Activated naive CD4-positive, alpha-beta T cell (primary cell): ENCODE measurements at places on chromosomes 3 and 15.

DNA sequence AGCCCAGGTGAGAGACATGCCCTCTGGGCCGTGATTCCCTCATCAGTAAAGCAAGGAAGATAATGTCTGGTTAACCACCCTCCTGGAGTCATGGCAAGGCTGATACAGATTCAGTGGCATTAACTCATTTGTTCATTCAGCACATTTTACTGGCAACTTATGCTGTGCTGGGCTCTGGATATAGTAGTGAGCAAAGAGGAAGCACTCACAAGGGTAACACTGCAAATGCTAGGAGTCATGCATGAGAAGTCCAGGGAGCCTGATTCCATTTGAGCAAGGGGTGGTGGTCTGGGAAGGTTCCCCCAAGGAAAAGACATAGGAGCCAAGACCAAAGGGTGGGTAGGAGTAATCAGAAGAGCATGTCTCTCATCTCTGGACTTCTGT lies 50.2 kb downstream of the SMAD3 start:
- DNase-seq: no peak

DNA sequence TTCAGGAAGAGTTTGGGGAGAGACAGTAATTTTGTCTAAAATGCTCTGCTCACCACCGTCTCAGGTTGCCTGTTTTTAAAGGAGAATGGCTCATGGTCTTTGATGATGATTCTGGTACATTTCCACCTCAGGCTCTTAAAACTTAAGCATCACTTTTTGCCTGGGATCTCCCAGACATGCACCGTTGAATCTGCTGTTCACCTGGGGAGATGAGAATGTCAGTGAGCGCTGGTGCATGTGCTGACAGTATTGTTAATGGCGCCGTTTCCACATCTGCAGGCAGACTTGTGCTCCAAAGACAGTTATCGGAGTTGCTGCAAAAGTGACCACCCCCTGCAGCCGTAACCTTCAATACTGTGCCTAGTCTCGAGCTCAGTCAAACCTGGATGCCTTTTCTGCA lies 219.0 kb upstream of the TPM1 start:
- no peak for DNase-seq

GRCh38 chr3:111794711-111795110 lies 64.4 kb upstream of the PHLDB2 start:
- no peak for DNase-seq

DNA sequence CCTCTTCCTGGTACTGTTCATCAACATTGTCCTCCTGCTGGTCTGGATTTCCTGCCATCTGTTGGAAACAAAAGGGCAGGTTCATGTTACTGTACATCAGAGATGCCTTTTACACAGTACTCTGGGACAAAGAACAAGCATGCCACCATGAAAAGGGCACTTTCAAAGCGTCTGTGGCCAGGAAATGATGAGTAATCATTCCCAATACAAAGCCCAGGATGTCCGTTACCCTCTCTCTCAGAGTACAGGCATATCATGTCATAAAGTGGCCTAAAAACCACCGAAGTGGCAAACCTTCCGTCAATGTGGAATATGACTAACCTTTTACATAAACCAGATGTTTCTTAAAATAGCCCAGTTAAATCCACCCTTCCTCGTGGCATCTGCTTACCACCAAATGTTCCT lies 71.2 kb downstream of the GOLIM4 start:
- no peak for DNase-seq

GRCh38 chr3:138443091-138443490 lies 8.7 kb downstream of the ESYT3 start:
- no peak for DNase-seq

DNA sequence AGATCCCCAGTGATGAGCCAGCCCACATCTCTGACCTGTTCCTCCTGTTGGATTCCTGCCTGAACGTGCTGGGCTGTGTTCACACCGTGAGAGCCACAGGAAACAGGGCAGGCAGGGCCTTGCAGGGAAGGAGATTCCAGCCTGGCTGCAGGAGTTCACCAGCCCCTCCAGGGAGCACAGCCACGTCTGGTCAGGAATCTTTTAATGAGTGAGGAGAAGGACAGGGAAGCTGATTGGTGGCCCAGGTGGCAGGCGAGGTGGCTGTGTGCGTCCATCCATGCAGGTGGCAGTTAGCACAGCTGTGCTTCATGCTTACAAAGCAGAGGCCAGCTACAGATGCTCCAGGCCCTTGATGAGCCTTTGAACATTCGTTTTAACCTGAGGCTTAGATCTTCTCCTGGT lies 10.5 kb downstream of the LRRK1 start:
- DNase-seq: no peak

DNA sequence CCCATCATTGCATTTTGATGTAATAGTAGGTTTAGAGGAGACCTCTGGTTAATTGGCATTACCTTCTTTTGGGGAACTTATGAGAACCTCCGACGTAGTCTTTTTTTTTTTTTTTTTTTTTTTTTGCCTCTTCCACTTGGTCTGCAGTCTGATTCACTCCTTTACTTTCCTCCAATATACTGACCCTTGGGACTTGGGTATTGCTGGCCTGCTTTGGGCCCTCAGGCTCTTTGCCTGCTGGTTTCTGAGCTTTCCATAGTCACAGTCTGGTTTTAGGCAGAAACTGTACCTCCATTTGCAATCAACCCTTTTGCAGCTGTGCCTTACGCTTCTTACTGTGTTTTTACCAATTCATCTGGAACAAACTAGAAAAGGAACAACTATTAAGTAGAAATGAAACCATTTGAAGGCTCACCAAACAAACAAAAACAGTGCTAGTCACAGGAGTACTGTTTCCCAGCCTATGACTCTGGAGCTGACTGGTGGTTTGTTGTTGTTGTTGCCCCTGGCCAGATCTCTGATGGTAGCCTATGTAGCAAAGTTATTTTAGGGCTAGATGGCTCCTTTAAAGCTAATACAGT lies 272.8 kb downstream of the BBX start:
- DNase-seq: no peak

- DNase-seq: no peak
These were observed 108.9 kb upstream of the KLF13 start for GRCh38 chr15:31217566-31218270.

DNA sequence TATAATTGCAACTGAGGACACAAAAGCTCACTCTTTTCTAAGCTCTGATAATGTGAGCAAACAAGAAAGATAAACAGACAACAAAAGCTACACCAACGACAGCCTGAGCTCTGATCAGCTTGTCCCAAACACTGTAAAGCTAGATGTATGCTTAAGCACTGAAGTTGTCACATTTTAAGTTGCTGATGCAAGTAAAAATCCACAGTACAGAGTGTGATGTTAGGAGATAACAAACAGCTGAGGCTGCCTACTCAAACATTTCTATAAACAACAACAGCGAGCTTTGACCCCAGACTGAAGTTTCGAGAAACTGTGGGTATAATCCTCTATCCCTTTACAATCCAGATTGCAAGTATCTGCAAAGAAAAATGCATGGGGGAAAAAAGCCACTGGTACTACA lies 10.7 kb downstream of the MTHFS start:
- DNase-seq: no peak

DNA sequence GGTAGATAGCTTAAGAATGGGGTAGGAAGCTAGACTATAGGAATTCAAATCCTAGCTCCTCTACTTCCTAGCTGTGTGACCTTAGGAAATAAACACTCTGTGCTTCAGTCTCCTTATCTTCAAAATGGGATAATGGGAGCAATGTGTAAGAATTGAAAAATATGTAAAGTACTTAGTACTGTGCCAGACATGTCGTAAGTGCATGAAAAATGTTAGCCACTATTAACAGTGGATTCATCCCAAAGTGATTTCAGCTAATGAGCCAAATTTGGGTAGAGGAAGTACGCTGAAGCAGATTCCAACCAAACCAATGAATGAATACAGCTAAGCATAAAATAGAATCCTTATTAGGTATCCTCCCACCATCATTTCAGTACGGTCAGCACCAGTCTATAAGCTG lies 192.1 kb downstream of the RORA start:
- no peak for DNase-seq

GRCh38 chr3:29236146-29236840 lies 44.6 kb upstream of the RBMS3 start:
- DNase-seq: no peak

- no peak for DNase-seq
These were observed 521.4 kb downstream of the ZNF385D start for GRCh38 chr3:21229426-21230135.

- no peak for DNase-seq
These were observed 482.2 kb upstream of the CFAP20DC start for GRCh38 chr3:59531994-59532393.

GRCh38 chr15:29401644-29402043 lies 132.0 kb upstream of the NSMCE3 start:
- DNase-seq: no peak

DNA sequence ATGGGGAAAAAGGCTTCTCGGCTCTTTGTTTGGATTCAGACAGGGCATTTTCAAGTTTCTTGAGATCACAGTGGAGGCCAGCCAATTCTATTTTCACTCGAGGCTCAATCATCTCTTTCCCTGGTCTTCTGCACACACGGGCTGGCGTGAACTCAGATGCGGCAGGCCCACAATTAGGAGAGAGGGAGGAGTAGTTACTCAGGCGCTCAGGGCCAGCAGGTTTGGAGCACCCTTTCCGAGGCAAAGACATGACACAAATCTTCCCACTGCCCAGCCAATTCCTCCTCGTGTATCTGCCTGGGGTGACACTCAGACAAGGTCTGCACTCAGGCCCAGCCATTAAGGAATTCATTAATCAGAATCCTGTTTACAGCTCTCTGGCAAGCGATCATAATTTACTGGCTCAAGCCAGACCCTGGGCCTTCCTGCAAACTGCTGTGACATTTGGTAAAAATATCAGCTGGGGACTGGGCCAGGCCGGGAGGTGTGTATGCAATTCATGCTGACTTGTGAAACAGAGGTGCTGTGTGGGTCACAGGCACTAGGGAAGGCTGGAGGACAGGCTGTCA lies 68.1 kb upstream of the TLE3 start:
- DNase-seq: no peak

DNA sequence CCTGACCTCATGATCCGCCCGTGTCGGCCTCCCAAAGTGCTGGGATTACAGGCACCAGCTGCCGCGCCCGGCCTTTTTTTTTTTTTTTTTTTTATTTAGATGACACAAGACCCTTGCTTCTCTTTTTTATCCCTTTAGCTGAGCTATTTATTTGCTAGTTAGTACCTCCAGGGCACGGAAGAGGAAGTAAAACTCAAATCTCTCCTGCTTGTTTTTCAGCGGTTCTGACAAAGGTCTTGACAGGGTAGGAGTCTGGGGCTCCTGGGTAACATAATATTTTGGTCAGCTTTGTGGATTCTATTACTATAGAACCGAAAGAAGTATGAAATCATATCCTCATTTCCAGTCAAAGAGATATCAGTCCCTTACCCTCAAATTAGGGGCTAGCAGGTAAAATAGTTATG lies 44.0 kb upstream of the ETV5 start:
- no peak for DNase-seq

- DNase-seq: no peak
These were observed 74.9 kb upstream of the CHRNB4 start for GRCh38 chr15:78715930-78716329.

DNA sequence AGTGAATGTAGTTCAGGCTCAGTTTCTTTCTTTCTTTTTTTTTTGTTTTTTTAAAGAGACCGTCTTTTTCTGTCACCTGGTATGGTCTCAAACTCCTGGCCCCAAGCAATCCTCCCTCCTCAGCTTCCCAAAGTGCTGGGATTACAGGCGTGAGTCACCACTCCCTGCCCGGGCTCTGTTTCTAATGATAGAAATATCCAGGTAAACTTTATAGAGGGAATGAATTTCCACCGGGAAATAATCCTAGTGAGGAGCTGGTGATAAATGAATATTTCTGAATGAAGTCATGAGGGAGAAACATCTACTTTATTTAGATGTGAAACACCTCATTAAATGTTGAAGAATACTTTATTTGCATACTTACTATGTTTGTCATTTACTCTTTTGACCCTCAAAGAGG lies 7.2 kb downstream of the RNF13 start:
- no peak for DNase-seq

- no peak for DNase-seq
These were observed 6.5 kb downstream of the CHD2 start for GRCh38 chr15:92906563-92907081.

- no peak for DNase-seq
These were observed 116.3 kb downstream of the CORO2B start for GRCh38 chr15:68695061-68695595.

GRCh38 chr3:139538733-139539132 lies 809 bp downstream of the RBP1 start:
- no peak for DNase-seq

- DNase-seq: no peak
These were observed 97.4 kb downstream of the LRRK1 start for GRCh38 chr15:101016581-101016980.

DNA sequence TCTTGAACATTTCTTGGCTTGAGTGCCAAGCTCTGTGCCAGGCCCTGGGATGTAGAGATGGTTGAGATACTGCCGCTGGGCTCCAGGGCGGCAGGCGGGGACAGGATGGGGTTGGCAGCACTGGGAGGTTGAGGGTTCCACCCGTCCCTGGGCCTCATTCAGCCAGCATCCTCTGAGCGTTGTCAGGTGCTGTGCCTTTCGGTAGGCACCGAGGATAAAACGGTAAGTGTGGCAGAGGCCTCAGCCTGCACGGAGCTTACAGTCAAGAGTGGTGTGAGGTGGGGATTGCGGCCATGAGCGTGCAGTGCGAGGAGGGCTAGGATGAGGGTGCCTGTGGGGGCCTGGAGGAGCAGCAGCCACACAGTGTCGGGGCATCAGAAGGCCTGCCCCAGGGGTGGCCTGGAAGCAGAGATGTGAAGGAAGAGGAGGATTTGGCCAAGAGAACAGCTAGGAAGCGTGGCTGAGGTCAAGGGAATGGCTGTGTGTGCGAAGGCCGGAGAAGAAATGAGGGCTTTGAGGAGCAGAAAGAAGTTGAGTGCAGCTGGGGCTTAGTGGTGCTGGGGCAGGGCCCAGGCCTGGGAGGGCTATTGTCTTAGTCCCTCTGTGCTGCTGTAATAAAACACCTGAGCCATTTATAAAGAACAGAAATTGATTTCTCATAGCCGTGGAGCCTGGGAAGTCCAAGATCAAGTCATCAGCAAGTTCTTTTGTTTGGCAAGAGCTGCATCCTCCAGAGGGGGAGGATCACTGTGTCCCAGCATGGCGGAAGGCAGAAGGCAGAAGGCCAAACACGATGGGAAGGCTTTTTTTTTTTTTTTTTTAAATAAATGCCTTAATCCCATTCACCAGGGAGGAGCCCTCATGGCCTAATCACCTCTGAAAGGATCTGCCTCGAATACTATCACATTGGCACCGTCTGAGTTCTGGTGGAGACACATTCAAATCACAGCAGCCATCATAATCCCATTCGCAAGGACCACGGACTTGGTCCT lies 22.7 kb downstream of the CORO2B start:
- no peak for DNase-seq

DNA sequence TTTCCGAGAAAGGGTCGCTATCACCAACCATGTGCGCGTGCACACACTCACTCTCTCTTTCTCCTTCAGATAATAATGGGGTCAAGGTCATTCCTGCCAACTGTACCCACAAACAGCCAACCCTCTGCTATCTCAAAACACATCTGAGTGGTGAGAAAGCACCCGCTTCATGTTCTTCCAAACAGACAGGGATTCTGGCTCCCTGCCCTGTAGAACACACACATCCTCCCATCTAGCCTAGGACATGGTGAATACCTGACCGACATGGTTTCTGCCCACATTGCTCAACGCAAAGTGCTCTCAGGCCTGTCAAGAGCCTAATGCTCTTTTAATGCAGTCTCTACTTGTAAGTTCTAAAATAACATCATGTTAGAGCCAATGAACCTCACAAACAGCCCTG lies 302.2 kb downstream of the FOXP1 start:
- no peak for DNase-seq

- DNase-seq: no peak
These were observed 858.4 kb upstream of the ARPP21 start for GRCh38 chr3:34780973-34781372.

- no peak for DNase-seq
These were observed 506.5 kb downstream of the MAGI1 start for GRCh38 chr3:65532215-65532614.
